ENCODE measurements at places on chromosomes 3 and 15. TPM values are rescaled to one million over a fixed set of nuclear protein-coding genes. Genes with fewer than 3 reads are reported as not detected.

GRCh38 chr3:8224941-8225340 is 276.7 kb upstream of the LMCD1 start:
- DNase-seq: peak; percentile 33
- no peak overlapping the region for H3K4me3 ChIP-seq
- no peaks in the 10 kb centered on the region for H3K4me1 ChIP-seq
- no peak overlapping the region for H3K27ac ChIP-seq

- DNase-seq: no peak
- H3K36me3 ChIP-seq: no peaks in the 10 kb centered on the region
- H3K4me1 ChIP-seq: peaks cover 3% of the 10 kb centered on the region
- no peak overlapping the region for H3K4me3 ChIP-seq
These were observed 1.4 kb downstream of the LYSMD2 start for GRCh38 chr15:51736069-51736468.

DNA sequence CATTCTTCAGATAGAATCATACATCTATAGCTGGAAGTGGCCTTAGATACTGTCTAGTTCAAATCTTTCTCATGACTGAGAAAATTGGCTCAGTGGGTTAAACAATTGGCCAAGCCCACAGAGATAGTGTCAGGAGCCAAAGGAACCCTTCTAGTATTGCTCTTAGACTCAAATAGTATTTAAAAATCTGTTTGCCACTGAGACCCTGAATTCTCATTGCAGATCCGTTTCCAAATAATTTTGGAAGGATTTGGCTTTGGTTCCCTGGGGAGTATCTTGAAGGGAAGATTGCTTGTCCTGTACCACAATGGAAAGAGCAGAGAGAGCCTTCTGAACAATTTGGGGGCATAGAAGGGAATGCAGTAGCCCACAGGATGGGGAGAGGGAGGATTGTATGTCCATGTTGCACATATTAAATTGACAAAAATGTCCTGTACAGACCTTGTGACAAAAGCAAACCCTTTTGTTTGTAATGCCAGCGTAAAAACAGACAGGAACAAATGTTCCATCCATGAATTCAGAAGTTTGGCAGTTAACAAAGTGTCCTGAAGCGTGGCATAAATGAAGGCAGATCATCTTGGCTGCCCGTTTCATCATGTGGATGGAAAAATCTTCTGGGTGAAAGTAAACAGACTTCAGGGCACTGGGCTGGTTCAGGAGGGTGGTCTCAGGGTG is 156.4 kb upstream of the RASGRP1 start:
- H3K27ac ChIP-seq: no peak overlapping the region
- no peak for DNase-seq
- H3K27me3 ChIP-seq: no peaks in the 10 kb centered on the region

DNA sequence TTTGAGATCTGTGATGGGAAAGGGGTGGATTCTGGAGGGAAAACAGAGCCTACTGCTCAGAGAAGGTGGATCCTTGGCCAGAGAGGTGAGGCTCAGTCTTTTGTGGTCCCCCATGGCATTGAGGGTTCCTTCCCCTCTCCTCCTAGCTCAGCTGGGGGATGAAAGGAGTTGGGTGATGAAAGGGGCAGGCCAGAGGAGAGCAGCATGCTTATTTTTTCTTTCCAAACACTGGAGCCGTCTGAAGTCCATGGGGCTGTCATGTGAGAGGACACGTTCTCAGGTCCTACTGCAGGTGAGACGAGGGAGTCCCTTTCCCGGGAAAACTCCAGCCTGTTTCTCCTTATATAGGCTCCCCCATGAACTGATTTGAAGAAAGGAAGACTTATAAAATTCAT is 71.4 kb downstream of the SCN5A start:
- H3K27me3 ChIP-seq: no peaks in the 10 kb centered on the region
- no peak overlapping the region for H3K27ac ChIP-seq
- H3K36me3 ChIP-seq: no peaks in the 10 kb centered on the region
- peaks cover 8% of the 10 kb centered on the region for H3K4me1 ChIP-seq
- H3K4me3 ChIP-seq: no peak overlapping the region

Gene ISLR2
- polyA plus RNA-seq: 0.31 TPM

Gene GOLGA8Q
- 0.55 TPM for polyA plus RNA-seq

Gene PIF1
- 1.4 TPM for polyA plus RNA-seq
